ENCODE measurements at places on chromosomes 11 and 22.
A peak's percentile ranks its signal among the peaks of the same experiment; 100 is the strongest.

GRCh38 chr11:6642957-6643356 is 12.7 kb downstream of the DCHS1 start:
- no peak for DNase-seq

DNA sequence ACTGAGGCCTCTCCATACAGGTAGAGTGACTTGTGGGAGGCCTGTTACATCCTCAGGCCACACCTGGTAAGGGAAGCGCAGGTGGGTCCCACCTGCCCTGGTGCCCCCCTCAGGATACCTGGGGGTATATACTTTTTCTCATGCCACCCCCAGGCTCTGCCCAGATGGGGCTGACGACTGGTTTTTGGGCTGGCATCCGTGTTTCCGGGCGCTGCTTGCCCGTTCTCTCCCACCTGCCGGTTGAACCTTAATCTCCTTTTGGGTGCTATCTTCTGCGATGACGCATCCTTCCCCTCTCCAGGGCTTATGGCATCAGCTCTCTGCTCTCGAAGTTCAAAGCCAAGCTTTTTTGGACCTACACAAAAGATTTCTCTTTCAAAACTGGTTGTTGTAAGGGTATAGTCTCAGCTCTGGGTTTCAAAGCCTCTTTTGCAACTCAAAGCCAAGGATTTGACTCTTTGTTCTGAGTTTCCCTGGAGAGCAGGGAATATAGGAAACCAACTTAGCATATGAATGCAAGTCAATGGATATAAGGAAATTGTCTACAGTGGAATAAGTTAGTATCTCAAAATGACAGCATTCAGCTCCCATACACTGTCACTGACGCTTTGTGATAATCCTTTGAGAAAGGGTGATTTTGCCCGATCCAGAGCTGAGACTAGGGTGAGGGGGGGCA is 8.6 kb upstream of the LRRC10B start:
- no peak for DNase-seq

GRCh38 chr11:66745356-66746235 is 16.6 kb upstream of the SPTBN2 start:
- DNase-seq = peak; percentile 13

- no peak for DNase-seq
These were observed 1.5 kb downstream of the MS4A8 start for GRCh38 chr11:60700689-60701468.

DNA sequence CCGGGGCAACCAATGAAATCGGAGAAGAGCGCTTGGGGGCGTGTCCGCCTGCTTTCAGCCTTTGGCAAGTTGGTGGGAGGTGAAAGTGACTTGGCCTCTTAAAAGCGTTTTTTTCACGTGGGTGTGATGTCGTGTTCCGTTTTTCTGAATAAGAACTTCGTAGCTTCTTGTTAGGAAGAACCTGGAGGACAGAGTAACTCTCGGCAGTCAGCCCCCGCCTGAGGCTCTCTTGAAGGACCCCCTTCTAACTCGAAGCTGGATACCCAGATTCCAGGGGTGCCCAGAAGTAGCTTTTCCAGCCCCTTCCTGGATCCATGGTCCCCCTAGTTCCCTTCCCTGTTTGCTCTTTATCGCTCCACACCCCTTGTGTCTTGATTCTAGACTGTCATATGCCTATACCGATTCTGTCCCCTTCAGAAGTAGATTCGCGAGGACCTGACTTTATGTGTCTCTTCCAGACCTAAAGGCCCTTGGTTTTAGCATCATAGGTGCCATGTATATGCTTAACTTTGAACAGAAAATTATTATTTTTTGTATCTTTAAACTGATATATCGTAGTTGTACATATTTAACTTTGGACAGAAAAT is 915 bp upstream of the OSBP start:
- DNase-seq = no peak

GRCh38 chr22:35124691-35125219 is 58.8 kb downstream of the ISX start:
- DNase-seq = no peak

DNA sequence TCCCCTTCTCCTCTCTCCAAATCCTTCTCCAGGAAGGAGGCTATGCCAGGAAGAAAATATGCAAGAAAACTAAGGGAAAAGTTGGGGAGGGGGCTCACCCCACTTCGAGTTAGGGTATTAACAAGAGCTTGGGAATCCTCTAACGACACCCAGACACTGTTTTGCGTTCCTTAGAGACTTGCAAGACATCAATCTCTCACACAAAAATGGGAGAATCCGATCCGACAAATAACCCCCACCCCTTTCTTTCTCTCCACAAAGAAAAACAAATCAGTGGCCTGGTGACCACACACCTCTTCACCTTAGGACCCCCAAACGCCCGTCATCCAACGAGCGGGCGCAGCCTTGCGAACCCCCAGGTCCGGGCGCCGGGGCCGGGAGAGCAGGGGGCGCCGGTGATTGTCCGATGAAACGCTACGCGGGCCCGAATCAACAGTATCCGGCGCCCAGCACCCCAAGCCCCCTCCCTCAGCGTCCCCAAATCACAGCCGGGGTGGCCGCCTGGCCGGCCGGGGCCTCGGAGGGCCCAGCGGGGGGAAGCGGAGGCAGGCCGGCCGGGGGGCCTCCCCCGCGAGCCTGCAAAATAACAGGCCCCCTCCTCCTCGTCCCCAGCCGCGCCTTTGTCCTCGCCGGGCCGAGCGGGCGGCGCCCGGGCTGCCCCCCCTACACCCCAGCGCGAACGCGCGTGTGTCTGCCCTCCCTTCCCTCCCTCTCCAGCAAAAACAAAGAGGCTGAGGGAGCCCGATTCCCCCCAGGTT is 690 bp downstream of the CSNK1E start:
- DNase-seq = peak; percentile 26

DNA sequence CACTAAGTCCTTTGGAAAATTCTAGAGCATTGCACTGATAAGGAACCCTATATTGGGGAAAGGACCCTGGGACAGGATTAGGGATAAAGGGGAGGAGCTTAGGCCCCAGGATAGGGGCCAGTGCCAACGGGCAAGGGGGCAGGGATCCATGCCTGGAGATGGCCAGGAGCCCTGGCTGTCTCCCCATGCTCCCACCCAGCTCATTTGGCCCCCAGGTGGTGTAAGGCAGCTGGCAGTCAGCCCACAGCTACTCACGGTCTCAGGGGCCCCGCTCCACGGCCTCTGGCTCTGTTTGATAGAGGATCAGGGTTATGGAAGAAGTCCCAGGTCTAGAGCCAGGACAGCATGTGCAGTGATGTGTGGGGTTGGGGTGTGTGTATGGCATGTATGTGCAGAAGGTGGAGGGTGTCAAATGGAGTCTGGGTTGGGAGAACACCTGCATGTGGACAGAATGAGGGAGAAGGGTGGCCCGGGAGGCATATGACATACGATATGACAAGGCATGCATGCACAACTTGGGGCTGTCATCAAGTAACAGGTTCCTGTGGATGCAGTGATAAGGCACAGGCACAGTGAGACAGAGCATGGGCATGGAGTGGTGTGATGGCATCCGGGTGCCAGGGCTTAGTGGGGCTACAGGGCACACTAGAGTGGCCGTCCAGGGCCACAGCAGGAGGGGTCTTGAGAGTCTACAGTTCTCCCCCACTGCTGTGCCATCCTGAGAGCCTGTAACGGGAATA is 18.4 kb upstream of the PDE2A start:
- DNase-seq = no peak

DNA sequence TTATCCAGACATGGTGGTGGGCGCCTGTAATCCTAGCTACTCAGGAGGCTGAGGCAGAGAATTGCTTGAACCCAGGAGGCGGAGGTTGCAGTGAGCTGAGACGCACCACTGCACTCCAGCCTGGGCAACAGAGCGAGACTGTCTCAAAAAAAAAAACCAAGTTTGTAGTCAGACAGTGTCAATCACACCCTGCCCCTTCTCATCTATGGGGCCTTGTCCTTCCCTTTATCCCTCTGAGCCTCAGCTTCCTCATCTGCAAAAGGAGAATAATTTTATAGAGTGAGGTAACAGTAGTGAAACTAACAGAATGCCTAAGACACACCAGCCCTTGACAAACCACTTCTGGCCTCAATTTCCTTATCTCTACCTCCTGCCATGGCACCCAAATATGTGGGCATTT is 10.7 kb downstream of the BCL9L start:
- no peak for DNase-seq

DNA sequence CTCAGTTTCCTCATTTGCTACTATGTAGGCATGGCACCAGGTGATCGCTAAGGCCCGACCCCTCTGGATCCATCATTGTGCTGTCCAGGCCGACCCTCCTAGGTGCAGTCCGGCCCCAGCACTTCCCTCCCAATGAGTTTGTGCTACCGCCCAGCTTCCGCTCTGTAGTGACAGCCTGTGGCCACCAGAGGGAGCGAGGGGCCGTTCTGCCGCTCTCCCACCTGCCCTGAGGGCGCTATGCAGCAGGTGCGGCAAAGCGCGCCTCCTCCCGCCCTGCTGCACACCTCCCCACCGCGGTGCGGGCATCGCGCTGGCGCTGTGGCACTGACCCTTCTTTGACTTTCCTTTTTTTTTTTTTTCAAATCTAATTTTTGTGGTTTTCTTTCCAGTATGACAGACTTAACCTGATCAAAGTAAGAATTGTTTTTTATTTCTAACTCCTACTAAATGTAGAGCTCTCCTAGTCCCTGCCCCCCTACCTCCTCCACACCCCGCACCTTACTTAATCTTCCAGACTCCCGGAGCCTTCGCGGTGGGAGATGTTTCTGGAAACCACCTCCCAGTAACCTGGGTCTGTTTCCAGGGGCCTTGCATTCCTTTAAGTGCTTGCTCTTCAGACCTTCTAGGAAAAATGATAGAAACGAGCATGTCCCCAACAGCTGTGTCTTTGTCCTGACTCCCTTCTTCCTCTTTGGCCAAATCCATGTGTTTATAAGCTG is 73.7 kb downstream of the SCN3B start:
- DNase-seq = peak; percentile 38

DNA sequence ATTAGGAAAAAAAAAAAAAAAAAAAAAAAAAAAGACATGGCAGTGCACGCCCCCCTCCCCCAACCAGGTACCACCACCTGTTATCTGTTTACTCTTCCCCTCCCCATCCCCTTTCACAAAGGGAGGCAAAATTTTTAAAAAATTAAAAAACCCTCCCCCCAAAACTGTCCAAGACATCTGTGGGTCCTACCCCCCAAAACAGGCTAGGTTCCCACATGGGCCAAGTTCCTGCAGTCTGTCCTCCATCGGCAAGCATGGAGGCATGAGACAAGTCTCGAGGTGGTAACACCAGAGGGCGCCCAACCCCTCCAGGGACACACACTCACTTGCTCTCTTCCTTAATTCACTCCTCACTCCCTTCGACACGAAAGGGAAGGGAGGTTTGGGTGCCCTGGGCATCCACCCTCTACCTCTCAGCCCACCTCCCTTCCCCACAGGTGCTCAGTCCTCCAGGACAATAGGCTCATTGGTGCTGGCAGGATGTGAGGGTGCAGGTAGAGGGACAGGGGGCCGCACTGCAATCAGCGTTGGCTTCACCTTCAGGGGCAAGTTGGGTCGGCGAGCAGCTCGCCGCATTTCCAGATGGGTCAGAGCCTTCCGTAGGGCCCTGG is 2.2 kb upstream of the TUT1 start:
- peak; percentile 61 for DNase-seq

DNA sequence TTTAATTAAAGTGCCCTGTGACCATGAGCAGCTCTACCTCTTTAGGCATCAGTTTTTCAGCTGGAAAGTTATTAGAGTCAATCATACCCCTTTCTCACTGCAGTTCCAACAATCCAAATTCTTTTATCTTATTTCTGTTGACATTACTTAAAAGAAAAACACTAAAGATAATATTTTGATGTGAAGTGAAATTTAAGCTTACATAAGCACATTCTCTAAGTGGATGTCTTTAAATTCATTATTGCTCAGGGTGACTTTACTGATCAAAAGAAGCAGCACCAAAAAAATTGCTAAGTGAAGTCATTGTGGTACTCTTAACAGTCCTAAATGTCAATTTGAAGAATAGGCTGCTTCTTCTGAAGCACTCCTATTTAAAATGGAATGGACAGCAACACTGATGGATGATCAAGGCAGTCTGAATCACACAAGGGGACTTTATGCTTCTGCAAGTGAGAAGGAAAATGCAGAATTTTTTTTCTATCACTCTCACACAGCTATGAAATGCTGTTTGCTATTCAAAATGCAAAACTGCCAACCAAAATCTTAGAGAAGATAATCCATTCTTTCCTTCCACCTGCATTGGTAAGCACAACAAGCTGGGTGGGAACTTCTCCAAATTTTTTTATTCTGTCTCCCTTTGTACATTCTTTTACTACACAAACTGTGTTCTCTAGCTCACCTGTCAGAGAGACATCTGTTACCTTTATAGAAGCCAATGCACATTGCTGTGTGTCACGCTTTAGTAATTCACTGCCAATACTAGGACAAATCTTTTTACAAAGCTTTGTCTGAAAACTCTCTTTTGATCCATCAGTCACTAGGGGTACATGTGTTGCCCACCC is 179.9 kb downstream of the GRIA4 start:
- no peak for DNase-seq

DNA sequence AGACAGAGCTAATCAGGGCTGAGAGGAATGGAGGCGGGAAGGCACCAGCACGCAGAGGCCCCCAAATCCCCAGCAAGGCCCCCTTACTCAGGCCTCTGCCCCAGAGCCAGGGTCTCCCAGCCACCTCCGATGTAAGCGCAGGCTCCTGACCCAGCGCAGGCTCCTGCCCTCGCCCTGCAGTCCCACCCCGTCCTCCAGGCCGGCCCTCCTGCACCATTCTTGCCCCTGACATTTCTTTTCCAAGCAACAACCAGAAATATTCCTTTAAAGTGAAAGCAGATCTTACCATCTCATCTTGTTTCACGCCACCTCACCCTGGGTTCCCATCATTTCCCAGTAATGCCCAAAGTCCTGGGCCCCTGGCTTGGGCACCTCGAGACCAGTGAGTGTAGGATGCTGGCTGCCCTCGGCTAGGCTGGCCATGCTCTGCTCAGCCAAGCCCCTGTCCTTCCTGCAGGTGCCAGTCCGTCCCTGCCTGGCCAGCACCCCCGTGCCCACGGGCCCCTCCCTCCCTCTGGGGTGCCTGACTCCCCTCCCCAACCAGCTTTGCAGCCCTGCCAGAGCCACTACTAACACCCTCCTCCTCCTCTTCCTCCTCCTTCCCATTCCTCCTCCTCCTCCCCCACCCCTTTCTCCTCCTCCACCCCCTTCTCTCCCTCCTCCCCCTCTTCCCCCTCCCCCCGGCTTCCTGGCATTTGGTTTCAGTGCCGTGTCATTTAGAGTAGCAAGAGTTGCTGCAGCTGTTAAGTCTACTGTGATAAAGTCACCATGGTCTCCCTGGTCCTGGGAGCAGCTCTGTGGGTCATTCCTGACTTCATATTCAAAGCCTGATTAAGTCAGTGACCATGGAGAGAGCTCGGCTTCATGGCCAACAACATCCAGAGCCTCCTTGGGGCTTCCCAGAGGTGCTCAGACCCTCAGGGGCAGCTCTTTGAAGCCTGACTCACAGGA is 78.7 kb downstream of the PIWIL3 start:
- no peak for DNase-seq

DNA sequence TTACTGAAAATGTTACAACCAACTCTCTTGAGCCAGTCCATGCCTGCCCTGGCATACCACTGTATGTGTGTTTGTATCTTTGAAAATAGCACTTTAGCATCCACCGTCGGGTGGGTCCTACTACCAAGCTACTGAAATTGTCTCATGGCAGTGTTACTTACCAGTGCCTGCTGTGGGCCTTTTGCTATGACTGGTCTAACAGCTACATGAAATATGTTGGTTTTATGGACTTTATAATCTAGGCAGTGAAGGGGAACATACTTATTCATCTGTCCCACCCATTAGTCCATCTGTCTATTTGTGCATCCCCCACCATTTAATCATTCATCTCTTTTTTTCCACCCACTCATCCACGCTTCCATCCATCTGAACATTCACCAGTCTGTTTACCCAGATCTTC is 106.0 kb downstream of the NAV2 start:
- no peak for DNase-seq
